ENCODE measurements at places on chromosomes 2 and 18. TPM values are rescaled to one million over a fixed set of nuclear protein-coding genes. Genes with fewer than 3 reads are reported as not detected.
A peak's percentile ranks its signal among the peaks of the same experiment; 100 is the strongest.

FAM237A gene
- not detected for total RNA-seq

SERPINB3 gene
- total RNA-seq, result not detected

DNA sequence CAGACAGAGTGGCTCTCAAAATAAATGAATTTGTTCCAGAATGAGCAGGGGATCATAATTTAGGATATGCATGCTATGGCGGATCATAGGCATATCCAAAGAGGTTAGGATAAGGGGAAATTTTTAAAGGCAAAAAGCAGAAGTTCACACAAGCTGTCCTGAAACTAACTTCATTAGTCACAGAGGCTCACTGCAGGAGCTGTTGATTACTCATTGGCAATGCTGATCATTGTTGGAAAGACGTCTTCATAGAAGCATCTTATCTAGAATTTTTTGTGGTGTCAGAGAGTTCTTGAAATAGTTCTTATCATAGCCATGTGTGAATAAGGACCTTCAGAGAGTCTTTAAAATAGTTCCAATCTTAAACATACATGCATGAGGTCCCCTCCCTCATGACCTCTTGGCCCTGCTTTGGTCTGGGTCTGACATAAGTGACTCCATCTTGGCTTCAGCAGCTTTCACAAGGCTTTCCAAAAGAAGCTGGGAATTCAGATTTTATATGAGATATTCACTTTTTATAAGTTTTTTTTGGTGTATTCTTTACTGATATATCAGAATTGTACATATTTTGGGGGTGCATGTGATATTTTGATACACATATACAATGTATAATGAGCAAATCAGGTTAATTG lies 7.5 kb upstream of the CCDC195 start:
- DNase-seq, result no peak
- no peaks in the 10 kb centered on the region for H3K27me3 ChIP-seq
- no peaks in the 10 kb centered on the region for H3K36me3 ChIP-seq
- no peak overlapping the region for H3K4me3 ChIP-seq
- no peaks in the 10 kb centered on the region for H3K4me1 ChIP-seq
- H3K27ac ChIP-seq, result no peak overlapping the region

COL4A4 gene
- total RNA-seq, result 0.49 TPM

- no peak within 1 kb of the TSS for H3K4me3 ChIP-seq
- H3K36me3 ChIP-seq, result no peaks in the 10 kb centered on the region
- no peak for DNase-seq
- H3K27ac ChIP-seq, result no peak within 1 kb of the TSS
- H3K4me1 ChIP-seq, result no peaks in the 10 kb centered on the region
- no peaks in the 10 kb centered on the region for H3K27me3 ChIP-seq
These were observed at the start of gene CHRNA1 for GRCh38 chr2:174764280-174765255. Gene CHRNA1, minus strand, starts transcription at chr2:174764472. Its CDS starts 78 bp downstream, at chr2:174764394.

- DNase-seq, result no peak
- H3K4me3 ChIP-seq, result no peak overlapping the region
These were observed 108.5 kb upstream of the LYPD6 start for GRCh38 chr2:149221898-149222297.

GRCh38 chr2:209442939-209443338 lies 19.1 kb downstream of the MAP2 start:
- no peaks in the 10 kb centered on the region for H3K36me3 ChIP-seq
- no peak for DNase-seq
- H3K4me1 ChIP-seq, result no peaks in the 10 kb centered on the region
- no peaks in the 10 kb centered on the region for H3K27me3 ChIP-seq
- H3K27ac ChIP-seq, result no peak overlapping the region
- no peak overlapping the region for H3K4me3 ChIP-seq

- no peaks in the 10 kb centered on the region for H3K36me3 ChIP-seq
- no peak for DNase-seq
- H3K4me1 ChIP-seq, result peaks cover 9% of the 10 kb centered on the region
- no peaks in the 10 kb centered on the region for H3K27me3 ChIP-seq
These were observed 86.8 kb downstream of the SEMA4F start for GRCh38 chr2:74740741-74741431.

DNA sequence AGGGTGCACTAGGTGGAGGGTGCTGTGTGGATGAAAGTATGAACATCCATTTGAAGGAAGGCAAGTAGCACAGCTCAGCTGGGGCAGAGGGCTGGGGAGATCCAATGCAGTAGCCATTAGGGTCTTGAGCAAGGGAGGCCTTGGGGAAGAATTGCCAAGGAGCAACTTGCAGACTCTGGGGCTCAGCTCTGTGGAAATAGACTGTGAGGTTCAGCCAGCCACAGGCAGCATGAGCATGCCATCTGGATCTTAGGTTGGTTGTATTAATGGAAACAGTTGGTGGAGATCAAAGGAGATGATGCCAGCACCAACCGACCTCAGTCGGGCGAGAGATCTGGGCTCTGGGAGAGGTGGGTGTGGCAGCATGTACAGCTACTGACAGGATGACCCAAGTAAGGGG lies 5.6 kb downstream of the ZAP70 start:
- no peak overlapping the region for H3K4me3 ChIP-seq
- no peak for DNase-seq
- H3K36me3 ChIP-seq, result no peaks in the 10 kb centered on the region
- peaks cover 9% of the 10 kb centered on the region for H3K27me3 ChIP-seq

GRCh38 chr2:190235551-190236075 lies 84.0 kb downstream of the HIBCH start:
- H3K27me3 ChIP-seq, result no peaks in the 10 kb centered on the region
- no peak overlapping the region for H3K4me3 ChIP-seq
- no peaks in the 10 kb centered on the region for H3K4me1 ChIP-seq
- no peak for DNase-seq

DNA sequence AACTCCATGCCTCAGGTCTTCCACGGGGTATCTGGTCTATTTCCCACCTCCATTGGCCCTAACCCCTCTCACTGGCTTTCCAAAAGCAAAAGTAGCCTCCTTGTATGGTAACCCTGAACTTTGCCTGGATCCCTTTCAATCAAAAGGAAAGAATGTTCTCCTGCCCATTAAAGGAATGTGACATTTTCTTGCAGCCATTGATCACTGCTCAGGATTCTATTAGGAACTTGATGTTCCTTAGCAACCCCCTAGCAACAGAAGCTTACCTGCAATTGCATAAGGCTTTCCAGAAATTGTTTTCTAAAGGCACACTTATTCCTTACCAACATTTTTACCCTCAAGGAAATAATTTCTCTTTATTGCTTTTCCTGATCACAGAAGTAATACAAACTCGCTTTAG lies 91.4 kb upstream of the AGAP1 start:
- no peak for DNase-seq
- H3K36me3 ChIP-seq, result no peaks in the 10 kb centered on the region
- H3K4me1 ChIP-seq, result no peaks in the 10 kb centered on the region
- H3K27ac ChIP-seq, result no peak overlapping the region
- no peaks in the 10 kb centered on the region for H3K27me3 ChIP-seq

GRCh38 chr2:10028988-10029874 lies 14.1 kb upstream of the KLF11 start:
- no peaks in the 10 kb centered on the region for H3K36me3 ChIP-seq
- peak overlapping the region; percentile 52 for H3K27ac ChIP-seq
- H3K27me3 ChIP-seq, result no peaks in the 10 kb centered on the region
- H3K4me1 ChIP-seq, result no peaks in the 10 kb centered on the region

GRCh38 chr2:102376052-102376591 lies 20.5 kb downstream of the IL18R1 start:
- no peaks in the 10 kb centered on the region for H3K36me3 ChIP-seq
- no peaks in the 10 kb centered on the region for H3K27me3 ChIP-seq
- no peak overlapping the region for H3K27ac ChIP-seq
- H3K4me3 ChIP-seq, result no peak overlapping the region
- H3K4me1 ChIP-seq, result no peaks in the 10 kb centered on the region

DNA sequence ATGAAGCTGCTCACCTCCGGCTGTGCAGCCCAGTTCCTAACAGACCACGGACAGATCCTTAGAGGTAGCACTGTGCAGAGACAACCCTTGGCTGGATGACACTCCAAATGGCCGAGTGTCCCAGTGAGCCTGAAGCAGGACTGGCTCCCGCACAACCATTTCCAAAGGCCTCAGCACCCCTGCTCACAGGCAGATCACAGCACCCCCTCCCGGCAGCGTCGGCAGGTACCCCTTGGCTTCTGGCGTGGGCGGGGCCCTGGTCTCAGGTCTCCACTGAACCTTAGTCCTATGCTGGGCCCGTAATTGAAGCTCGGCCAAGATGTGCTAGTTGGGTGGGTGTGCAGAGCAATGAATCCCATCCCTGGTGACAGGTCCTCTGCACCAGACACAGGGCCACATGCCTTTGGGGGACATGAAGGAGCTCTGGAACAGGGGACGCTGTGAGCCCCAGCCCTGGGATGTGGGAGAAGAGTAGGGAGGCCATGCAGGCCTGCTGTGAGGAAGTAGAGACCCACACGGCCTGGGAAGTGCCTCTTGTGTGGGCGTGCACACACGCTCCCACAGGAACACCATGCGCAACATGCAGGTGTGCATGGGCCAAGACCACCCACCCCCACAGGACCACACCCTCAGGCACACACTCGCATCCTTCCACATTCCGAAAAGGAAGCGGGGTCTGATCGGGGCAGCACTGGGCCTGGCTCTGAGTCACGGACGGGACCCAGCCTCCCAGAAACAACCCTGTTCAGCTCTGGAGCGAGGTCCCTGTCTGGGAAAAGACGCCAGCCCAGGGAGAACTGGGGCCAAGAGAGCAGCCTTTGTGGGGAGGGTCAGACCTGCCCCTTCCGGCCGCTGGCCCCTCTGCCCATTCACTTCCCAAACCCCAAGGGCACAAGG lies 2.8 kb downstream of the DUSP2 start:
- peak; percentile 33 for DNase-seq
- H3K4me1 ChIP-seq, result peaks cover 12% of the 10 kb centered on the region
- H3K36me3 ChIP-seq, result no peaks in the 10 kb centered on the region

IFIH1 gene
- 11.1 TPM for total RNA-seq

MOGAT1 gene
- not detected for total RNA-seq

L3MBTL4 gene
- total RNA-seq, result 3.4 TPM

HOXD8 gene
- total RNA-seq, result 19.1 TPM

SDC1 gene
- 0.33 TPM for total RNA-seq

C2orf76 gene
- 16.3 TPM for total RNA-seq

DNA sequence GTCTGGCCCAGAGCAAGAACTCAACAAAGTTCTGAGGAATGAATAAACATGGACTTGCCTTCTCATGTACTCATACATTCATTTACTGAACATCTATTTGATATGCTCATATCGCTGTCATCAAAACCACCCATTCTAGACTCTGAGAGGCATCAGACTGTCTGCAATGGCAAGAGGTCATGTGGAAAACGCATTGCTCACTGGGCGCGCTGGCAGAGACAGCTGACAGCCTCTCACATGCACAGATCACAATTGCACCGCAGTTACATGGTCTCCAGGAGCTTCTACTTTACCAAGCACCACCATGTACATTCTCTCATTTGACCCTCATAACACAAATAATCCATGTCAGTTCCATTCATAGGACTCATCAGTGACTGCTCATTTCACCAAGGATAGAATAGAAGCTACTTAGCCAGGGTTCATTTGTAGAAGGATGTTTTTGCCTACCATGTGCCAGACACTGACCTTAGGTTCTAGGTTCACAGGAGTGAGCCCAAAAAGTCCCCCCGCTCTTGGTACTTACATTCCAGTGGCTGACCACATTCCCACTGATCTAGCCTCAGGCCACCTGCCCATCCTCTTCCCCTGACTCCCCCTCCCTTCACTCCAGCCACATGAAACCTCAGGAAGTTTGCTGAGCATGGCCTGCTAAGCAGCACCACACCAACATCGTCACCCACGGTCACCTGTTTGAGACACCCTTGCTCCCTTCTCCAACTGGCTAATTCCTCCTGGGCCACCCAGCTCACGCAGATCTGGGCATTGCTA lies 6.1 kb downstream of the FAM124B start:
- H3K4me1 ChIP-seq, result no peaks in the 10 kb centered on the region
- no peaks in the 10 kb centered on the region for H3K36me3 ChIP-seq
- H3K27me3 ChIP-seq, result no peaks in the 10 kb centered on the region
- H3K27ac ChIP-seq, result no peak overlapping the region
- no peak overlapping the region for H3K4me3 ChIP-seq

GRCh38 chr18:60675801-60676200 lies 303.2 kb upstream of the MC4R start:
- H3K4me3 ChIP-seq, result no peak overlapping the region
- DNase-seq, result no peak
- no peaks in the 10 kb centered on the region for H3K36me3 ChIP-seq
- no peak overlapping the region for H3K27ac ChIP-seq
- no peaks in the 10 kb centered on the region for H3K4me1 ChIP-seq

CFAP65 gene
- not detected for total RNA-seq

DNA sequence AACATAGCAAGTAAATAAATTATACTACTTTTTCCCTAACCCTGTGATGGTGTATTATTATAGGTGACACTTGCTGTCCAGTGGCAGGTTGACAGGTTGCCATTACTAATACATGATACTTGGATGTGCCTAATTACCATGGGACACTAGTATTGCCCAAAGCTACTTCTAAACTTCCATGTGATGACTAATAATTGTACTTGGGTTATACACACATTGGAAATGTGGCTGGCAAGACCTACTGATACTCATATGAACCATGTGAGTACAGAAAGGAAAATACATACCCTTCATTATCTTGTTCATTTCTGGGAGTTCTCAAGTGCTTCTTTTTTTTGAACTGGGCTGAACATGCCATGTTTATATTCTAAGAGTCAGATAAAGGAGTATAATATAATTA lies 156.4 kb downstream of the IKZF2 start:
- H3K4me1 ChIP-seq, result no peaks in the 10 kb centered on the region
- no peak overlapping the region for H3K4me3 ChIP-seq
- H3K27ac ChIP-seq, result no peak overlapping the region
- H3K36me3 ChIP-seq, result no peaks in the 10 kb centered on the region

LAMA3 gene
- 18.6 TPM for total RNA-seq

- peak overlapping the region; percentile 2 for H3K27ac ChIP-seq
- no peaks in the 10 kb centered on the region for H3K27me3 ChIP-seq
- no peak for DNase-seq
- no peaks in the 10 kb centered on the region for H3K36me3 ChIP-seq
- peaks cover 28% of the 10 kb centered on the region for H3K4me1 ChIP-seq
- H3K4me3 ChIP-seq, result no peak overlapping the region
These were observed 197.9 kb downstream of the NEDD4L start for GRCh38 chr18:58241877-58242276.

- peaks cover 4% of the 10 kb centered on the region for H3K4me1 ChIP-seq
- no peak overlapping the region for H3K27ac ChIP-seq
- H3K36me3 ChIP-seq, result no peaks in the 10 kb centered on the region
- no peak for DNase-seq
- no peak overlapping the region for H3K4me3 ChIP-seq
These were observed 127.7 kb downstream of the RHBDD1 start for GRCh38 chr2:226963528-226963927.

MARCHF7 gene
- total RNA-seq, result 99.7 TPM

DNA sequence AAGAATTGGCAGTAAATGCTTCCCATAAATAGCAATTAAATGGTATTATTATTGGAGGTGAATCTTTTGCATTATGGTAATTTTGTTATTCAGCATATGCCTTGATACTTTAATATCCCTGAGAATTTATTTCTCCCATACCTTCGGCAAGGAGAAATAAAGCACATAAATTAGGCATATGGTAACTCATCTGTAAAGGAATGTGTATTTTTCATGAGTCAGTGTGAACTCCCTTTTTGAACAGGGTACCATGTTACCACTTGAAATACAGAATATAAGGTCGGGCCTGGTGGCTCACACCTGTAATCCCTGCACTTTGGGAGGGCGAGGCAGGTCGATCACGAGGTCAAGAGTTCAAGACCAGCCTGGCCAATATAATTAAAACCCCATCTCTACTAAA lies 18.4 kb downstream of the METTL21A start:
- no peaks in the 10 kb centered on the region for H3K4me1 ChIP-seq
- no peaks in the 10 kb centered on the region for H3K27me3 ChIP-seq
- no peak overlapping the region for H3K27ac ChIP-seq
- no peaks in the 10 kb centered on the region for H3K36me3 ChIP-seq
- DNase-seq, result no peak
